ENCODE measurements at places on chromosomes 5 and 9.

DNA sequence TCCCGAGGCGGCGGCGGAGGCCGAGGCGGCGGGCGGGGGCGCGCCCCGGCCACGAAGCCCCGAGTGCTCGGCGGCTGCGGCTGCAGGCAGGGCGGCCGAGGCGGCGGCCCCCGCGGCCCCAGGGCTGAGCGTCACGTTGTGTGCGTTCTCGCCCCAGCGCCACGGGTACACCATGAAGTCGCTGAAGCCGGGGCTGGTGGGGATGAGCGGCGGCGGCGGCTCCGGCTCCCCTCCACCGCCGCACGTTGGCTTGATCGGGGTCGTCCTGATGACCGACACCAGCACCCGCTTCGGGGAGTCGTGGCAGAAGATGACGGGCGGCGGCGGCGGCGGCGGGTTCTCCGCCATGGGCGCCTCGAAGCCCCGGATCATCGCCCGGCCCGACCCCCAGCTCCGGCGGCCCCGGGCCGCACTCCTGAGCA is 498 bp downstream of the ZNF367 start:
- no peak for DNase-seq

GRCh38 chr9:135209852-135210251 is 122.4 kb downstream of the OLFM1 start:
- DNase-seq, result no peak

DNA sequence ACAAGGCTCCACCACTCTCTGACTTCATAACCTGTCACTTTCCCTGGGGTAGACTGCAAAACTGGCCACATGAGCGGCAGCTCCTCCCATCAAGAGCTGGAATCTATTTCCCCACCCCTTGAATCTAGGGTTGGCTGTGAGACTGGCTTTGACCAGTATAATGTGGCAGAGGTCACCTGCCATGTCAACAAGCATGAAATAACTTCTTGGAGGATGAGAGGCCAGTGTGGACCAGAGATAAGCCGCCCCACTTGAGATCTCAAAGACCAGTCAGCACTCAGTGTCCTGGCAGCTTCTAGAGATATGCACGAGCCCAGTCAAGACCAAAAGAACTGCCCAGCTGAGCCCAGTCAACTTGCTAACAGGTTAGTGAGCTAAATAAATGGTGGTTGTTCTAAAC is 59.0 kb downstream of the MARCHF11 start:
- no peak for DNase-seq

GRCh38 chr5:13831351-13831750 is 113.1 kb downstream of the DNAH5 start:
- no peak for DNase-seq

DNA sequence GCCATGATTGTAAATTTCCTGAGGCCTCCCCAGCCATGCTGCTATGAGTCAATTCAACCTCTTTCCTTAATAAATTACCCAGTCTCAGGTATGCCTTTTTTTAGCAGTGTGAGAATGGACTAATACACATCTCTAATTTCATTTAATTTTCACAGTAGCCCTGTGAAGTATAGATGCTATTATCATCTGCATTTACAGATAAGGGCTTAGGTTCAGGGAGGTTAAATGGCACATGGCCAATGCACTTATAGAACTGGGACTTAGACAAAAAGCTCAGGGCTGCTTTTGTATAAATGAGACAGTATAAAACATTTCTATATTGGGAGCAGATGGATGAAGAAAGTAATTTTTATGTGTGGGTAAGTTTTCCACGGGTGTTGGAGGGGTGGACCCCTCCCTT is 62.9 kb upstream of the PANK3 start:
- no peak for DNase-seq

- DNase-seq, result no peak
These were observed 64.3 kb upstream of the C6 start for GRCh38 chr5:41277476-41278245.

DNA sequence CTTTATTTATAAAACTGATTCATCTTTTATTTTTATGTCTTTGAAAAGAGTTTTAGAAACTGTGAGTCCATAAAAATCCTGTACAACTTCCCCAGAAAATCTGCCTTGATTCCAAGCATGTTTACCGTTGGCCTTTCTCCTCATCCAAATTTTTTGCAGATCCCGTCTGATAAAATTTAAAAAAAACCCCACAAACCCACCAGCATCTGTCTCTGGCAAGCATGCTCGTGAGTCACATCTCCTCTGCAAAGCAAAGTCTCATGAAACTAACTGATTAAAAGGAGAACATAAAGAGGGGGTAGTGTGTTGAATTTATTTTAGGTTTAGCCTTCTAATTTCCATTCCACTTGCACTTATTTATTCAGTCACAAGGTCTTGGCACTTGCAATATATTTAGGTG is 109.4 kb downstream of the MAT2B start:
- DNase-seq, result no peak

DNA sequence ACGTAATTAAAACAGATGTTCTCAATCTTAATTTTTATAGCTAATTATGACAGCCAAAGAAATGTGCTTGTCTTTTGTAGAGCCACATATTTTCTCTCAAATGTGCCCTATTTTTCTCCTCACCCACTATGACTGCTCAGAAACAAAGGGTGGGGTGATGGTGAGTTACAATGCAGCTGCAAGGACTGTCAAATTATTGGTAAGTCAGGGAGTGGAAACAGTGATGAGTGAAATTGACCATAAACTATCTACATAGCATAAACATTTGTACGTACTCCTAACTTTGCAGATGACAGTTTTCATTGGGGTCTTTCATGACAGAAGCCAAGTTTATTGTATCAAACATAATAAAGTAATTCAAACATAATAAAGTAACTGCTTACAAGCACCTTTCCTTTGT is 215.9 kb downstream of the MCTP1 start:
- no peak for DNase-seq

DNA sequence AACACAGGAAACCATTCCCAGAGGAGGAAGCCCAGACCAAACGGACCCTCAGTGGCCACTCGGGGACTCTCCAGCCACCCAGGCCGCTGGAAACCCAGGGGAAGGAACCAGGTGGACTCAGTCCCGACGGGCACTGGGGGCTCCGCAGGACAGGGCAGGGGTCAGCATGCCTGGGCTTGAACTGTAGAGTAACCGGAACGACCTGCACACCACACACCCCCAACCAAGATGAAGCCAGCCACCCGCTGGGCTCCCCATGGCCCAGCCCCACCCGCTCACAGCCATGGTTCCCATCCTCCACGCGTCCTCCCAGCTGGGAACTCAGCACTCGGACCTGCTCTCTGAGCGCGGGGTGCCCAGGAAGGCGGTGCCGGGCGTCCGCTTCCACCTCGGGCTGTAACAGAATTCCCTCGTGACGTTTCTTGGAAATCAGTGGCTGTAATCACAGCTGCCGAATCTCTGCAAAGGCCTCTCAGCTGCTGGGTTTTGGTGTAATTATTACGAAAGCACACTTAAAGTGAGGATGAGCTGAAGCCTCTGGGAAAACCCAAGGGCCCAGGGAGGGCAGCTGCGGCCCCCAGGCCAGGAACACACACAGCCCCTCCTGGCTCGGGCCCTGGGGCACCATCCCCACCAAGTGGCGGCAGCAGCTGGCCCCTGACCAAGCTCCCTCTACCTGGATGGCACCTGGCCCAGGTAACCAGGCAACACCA is 13.8 kb downstream of the NACC2 start:
- DNase-seq, result no peak

DNA sequence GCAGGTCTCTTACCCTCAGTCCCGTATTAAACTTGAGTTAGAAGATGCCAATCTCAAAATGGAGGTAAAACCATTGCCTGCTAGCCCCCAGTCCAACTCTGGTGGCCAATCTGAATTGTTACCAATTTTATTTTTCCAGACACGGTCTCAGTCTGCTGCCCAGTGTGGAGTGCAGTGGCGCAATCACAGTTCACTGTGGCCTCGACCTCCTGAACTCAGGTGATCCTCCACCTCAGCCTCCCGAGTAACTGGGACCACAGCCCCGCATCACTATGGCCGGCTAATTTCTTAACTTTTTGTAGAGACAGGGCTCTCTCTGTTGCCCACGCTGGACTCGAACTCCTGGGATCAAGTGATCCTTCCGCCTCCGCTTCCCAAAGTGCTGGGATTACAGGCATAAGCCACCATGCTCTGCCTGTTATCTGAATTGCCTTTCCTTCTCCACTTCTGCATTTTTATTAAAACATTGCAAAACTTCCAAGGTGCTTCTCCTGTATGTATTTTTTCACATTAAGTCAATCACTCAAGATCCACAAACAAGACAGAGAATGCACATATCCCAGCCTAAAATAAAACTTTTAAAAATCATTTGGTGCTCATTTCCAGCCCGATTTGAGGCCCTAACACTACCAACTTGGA is 2.3 kb downstream of the FANCC start:
- DNase-seq, result no peak

DNA sequence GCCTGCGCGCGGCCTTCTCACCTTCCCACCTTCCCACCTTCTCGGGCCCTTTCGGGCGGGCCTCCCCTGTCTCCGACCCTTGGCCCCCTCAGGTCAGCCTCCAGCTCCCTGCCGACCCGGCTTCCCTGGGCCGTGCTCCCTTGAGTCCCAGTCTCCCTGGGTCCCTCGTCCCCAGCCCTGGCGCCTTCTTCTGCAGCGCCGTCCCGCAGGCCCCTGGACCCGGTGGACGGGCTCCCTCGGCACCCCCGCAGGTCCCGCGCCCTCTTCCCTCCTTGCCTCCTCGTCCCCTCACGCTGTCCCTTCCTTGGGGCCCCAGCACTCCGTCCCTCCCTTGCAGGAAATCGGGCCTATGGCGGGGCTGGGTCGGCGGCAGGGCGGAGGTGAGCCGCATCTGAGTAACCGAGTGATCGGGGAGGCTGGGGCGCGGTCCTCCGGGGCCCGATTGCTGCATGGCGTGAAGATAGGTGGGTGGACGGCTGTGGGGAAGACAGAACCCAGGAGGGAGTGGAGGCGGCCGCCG is 7.6 kb downstream of the ARPC5L start:
- no peak for DNase-seq

- DNase-seq, result no peak
These were observed 47.7 kb downstream of the FBXL17 start for GRCh38 chr5:108334225-108334624.

- peak; percentile 60 for DNase-seq
These were observed 407.0 kb upstream of the GRAMD2B start for GRCh38 chr5:126016256-126016655.

- no peak for DNase-seq
These were observed 4.3 kb upstream of the AFAP1L1 start for GRCh38 chr5:149267241-149267973.

DNA sequence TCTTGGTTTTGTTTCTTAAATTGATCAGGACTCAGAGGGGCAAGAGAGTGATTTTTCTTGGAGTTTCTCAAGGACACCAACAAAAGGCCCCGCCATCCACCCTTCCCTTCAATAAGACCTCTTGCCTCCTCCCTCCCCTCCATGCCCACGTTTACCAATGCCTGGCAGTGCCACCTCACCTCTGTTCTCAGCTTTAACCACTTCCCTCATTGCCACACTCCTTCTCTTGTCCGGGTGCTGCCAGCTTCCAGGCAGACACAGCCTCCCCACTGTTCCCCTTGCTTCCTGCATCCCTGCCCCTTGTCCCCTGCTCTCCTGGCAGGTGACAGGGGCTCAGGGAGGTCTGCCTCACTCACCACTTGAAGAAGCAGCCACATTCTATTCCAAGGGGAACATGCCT is 90.8 kb downstream of the LHX2 start:
- no peak for DNase-seq

GRCh38 chr9:32550150-32550561 is 2.0 kb upstream of the SMIM27 start:
- no peak for DNase-seq

DNA sequence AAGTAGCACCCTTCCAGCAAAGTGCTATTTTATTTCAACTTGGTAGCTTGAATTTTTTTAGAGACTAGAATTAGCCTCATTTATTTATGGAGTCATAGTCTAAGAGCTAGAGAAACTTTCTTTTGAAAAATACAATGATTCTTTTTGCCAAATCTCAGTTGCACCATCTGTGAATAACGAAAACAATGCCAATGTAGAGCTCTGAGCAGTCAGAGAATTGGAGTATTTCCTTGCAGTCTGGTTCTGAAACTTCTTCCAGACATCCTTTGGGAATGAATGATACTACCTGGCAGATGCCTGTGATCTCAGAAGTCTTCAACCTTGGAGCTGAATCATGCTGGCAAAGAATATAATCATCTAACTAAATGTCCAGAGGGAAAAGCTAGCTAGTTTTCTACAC is 511.5 kb upstream of the CYLC2 start:
- DNase-seq, result no peak

DNA sequence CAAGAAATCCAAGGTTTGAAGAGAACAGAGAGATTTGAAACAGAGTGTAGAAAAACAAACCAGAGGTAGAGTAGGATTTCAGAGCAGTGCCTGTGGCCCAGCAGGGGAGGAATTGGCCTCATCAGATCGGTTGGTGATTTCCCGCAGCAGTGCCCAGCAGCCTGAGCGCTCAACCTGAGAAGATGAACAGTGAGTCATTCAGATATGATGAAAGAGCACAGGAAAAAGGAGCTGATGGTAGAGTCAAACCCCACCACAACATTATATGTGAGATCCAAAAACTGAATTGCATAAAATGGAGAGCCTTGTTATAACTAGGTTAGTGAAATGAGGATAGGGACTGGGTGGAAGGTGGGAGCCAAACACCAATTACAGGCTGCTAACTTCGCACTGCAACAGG is 248.9 kb downstream of the PIK3R1 start:
- DNase-seq, result no peak

GRCh38 chr5:104045987-104046386 is 483.4 kb upstream of the NUDT12 start:
- DNase-seq, result no peak

DNA sequence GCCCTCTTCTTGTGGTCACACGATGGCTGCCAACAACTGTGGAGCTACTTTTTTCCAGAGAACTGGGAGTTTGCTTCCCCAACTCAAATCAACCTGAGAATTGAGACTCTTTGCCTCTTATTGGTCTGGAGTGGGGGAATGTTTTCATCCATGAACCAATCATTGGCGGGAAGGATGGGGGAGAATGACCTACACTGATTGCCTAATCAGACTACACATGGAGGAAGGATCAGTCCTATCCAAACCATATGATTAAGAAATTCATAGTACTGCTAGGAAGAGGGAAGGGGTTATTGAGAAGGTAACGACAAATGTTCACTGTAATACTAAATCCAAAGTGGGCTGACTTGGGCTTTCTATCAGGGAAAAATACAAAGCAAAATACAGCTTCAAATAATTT is 7.9 kb upstream of the KIF2A start:
- DNase-seq, result no peak

DNA sequence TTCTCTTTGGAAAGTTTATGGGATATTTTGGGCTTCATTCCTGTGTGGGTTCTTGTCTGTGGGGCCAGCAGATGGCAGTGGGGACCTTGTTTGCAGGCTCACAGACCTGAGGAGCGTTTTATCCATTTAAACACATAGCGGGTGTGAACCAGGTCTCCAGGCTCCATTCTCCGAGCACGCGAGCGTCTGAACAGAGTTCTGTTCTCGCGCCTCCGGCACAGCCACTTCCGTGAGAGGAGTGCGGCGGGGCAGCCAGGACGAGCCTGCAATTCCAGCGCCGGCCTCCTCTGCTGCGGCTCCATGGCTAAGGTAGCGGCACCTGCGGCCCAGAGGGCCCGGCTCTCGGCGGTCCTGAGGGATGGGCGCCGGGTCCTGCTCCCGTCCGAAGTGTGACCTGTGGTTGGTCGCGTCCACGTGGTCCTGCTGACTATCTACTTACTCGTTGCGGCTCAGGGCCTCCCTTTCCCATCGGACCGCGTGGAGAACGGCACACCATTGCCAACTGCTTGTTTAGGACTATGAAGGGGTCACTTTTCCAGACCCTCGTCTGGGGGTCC is 7.3 kb downstream of the NRARP start:
- no peak for DNase-seq
